ENCODE measurements at places on chromosomes 7 and 10.

DNA sequence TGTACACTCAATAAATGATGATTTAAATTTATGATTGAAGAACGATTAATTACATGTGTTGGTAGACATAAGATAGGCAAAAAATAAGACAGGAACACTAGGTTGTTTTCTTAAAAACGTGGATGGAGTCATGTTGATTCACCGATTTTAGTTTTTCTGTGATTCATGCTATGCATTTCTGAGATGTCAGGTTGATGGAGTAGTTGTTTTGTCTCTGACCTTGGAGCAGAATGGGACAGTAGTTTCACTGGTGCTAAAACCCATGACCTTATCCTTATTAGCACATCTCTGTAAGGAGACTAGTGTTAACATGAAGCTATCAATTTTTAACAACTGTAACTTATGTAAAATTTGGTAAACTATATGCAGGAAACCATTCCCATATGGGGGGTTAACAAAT, 611.6 kb upstream of the FZD8 start:
- DNase-seq, result no peak

DNA sequence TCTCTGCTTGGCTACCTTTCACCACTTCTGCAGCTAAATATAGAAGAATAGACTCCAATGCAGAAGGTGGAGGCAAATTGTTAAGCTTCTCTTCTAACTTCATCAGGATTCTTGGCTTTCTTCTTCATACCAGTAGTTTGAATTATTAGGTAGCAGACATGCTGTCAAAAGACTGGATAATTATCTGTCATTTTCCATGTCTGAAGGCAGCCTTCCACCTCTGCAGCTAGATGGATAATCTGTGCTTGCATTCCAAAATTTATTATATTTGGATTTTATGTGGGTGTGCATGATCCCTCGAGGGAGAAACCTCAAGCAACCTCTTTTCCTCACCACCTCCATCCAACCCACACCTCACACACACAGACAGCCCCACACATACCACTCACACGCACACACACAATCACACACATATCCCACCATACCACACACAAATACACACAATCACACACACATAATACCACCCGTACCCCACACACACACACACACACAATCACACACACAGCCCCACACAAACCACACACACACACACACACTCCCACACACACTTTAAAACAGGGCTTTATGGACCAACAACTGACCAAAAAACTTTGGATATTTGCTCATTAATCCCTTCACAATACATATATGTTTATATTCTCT, 145.0 kb downstream of the C7orf25 start:
- no peak for DNase-seq

DNA sequence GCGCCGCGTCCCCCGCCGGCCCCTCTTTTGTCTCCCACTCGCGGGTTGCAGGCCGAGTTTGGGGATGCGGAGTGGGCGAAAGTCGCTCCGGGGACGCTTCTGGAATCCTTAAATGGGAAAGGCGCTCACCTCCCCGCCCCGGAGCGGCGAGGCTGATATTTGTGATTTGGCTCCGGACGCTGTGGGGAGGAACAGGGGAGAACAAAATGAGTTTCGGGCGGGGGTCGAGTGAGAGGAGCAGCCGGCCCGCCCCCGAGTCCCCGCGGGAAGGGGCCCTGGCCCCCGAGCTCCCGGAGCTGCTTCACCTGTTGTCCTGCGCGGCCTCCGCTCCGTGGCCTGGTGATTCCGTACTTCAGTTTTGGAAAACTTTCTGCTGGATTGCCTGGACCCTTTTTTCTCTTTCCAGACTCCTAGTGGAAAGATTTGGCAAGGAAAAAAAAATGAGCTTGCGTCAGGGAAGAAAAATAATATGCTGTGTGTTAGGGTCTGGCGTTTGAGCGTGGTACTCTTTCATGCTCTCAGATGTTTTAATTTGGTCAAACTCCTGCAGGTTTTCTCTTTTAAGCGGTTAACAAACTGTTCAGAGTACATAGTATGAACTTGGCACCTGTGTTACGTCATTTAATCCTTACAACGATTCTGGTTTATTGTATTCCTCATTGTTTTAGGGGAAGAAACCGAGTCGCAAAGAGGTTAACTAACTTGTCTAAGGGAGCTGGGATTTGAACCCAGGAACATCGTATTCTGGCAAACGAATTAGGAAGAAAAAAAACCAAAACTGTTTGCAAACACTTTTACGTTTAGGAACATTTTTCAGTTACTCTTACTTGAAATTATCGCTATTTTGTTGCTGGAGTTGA, 924 bp downstream of the BMPR1A start:
- DNase-seq, result peak; percentile 36

DNA sequence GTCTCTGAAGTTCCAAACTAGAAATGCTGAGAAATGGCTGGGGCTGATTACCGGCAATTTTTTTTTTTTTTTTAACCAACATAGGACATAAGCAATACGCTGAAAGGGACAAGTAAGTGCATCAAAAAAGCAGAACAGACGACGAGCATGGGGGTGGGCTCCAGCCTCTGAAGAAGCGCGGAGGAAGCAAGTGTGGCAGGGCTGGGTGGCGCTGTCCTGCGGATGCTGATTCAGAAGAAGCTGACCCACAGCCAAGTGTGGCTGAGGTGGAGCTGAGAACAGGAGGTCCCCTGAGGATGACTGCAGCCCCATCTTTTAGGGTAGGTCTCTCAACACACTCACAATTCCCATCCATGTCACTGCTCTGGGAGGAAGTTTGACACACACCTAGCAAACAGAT, 65.6 kb downstream of the CTBP2 start:
- DNase-seq, result no peak

DNA sequence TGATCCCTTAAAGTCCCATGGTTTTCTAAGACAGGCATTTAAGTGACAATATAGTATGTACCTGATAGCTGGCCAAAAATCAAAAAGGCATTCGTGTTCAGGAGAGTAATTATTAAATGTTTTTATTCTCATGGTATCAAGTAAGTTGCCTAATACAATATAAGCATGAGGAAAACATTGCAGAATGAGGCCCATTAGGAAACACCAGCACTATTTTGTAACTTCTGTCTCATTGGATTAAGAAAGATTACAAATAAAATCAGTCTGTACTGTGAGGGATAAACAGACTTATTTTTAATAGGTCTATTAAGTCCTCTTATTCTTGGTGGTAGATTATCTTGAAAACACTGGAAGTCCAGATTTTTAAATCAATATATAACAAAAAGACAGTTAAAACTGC, 110.1 kb downstream of the SNX13 start:
- DNase-seq, result no peak

DNA sequence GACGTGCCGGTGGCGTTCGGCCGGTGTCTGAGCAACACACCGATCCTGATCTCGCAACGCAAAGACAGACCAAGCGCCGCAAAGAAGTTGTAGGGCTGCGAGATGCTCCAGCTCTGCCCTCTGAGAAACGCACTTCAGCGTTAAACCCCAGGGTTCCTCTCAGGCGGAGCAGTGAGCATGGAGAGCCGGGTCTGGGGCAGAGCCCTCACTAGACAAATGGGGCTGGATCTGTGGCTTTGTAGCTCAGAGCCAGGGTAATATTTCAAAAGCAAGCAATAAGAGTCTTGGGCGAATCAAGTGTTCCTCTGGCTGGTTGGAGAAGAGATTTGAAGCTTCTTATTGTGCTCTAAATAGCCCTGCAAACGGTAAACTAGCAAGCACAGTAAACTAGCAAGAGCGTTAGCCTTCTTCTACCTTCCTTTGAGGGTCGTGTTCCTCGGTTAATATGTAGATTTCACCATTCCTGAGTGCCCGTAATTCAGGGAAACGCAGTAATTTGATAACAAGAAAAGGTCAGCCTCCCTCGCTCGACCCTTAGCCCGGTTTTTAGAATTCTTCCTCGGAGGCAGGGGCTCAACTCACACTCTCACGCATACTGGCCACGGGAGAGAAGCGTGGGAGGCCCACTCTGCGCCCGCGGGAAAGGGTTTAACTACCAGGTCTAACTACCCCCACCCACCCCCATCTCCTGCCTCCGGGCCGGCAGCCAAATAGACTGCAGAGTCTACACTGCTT, 6.7 kb downstream of the SKAP2 start:
- no peak for DNase-seq

DNA sequence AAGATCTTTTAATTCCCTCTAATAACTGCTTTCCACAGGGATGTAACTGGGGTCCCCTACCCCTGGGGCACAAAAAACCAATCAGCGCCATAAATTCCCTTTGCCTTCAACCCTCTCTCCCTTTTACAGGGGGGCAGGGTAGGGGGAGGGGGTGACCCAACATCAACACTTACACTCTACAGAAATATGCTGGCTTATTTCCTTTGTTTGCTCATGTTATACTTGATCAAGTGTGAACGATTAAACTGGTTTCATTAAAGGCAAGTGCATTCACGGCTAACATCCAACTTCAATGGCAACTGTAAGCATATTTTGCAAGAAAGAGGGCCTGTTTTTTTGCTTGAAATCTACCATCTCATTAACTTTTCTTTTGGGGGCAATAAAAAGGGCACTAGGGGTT, 2.9 kb downstream of the CTBP2 start:
- no peak for DNase-seq

DNA sequence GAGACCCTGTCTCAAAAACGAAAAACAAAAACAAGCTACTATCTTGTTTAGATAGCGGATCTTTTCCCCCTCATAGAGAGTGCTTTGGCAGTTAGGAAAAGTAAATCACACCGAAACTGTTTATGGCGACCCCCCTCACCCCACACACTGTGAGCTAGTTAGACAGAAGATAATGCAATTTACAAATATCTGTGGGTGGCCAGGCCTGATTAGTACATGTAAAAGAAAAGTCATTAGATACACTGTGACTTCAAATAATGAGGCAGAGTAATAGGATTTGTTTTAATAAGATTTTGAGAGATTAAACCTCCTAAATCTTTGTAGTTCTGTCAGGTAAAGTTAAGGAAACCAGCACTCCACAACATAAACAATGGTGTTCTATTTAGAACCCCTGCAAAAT, 121.1 kb downstream of the ST7 start:
- DNase-seq, result no peak

- no peak for DNase-seq
Measured at GRCh38 chr7:72430531-72430930, 18.4 kb upstream of the CALN1 start.

DNA sequence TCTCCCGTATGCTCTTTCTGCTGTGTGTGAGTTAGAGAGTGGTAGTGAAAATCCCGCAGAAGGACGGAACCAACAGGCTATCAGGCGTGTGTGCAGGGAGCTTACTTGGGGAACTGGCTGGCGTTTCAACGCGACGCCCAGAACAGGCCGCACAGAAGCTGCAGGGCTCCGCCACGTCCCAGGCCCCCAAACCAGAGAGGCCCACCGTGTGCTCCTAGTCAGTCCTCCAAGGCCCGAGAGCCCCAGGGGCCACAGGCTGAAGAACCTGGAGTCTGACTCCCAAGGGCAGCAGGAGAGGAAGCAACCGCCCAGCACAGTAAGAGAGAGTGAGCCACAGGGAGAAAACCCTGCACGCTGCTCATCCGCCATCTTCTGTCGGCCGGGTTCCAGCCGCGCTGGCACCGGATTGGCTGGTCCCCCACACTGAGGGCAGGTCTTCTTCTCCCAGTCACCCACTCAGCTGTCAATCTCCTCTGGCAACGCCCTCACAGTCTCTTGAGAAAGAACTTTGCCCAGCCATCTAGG, 730.6 kb upstream of the VSTM2A start:
- no peak for DNase-seq

GRCh38 chr10:111360260-111360925, 283.6 kb downstream of the ADRA2A start:
- no peak for DNase-seq

- peak; percentile 68 for DNase-seq
Measured at GRCh38 chr7:151232917-151233701, 826 bp downstream of the CHPF2 start.

GRCh38 chr7:37732888-37733287, 49.3 kb downstream of the GPR141 start:
- no peak for DNase-seq

GRCh38 chr10:71007516-71007915, 119.2 kb upstream of the PCBD1 start:
- no peak for DNase-seq

DNA sequence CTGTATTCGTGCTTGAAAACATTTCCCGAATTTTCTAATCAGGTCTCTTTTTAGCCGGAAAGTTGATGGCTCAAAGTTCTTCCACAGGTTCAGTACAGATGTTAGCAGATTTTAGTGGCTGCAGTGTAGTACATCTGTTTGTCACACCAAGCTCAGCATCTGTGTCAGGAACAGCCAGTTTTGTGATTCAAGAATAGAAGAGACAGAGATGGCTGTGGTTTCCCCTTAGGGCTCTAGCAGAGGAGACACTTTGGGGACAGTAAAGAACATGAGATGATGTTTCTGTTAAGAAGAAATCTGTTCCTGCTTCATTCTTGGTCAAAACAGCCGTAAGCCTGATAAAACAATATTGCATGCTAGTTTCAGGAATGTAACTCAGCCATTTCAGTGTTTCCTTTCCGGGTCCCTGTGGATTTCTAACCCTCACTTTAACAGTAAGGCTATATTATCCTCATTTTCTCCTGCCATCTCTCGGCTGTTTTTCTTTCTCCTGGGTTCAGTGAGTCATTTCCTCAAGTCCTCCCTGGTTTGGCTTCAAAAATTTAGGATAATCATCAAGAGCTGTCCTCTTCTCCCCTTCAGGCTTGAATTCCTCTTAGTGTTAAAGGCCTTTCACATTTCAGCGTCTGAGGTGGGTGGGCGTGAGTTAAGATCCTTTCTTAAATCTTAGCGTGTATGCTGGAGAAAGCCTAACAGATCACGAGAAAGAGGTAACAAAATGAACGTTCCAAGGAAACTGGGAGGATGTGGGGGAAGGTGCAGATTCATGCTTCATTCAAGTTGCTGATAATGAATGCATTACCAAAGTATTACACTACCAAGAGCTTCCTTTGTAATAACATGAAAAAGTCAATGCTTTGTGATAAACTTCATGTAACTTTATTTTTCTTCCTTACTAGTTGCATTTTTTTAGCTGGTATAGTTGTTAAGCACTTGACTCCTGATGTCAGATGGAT, 37.1 kb upstream of the BICC1 start:
- no peak for DNase-seq

DNA sequence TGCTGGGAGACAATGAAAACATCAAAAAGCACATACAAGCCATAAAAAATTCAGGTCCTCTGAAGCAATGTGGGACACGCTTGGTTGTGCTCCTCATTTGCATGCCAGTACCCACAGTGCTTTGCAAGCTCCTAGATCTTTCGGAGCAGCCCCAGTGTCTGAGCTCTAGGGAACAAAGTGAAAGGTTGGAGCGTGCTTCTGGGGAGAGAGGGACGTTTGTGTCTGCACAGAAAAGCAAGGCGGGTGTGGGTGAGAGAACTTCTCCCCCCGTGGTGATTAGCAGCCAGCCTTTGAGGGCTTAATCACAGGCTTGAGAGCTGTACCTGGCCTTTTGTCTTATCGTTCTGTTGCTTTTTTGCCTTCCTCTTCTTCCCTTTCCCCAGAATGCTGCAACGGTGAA, 76.7 kb upstream of the HABP2 start:
- no peak for DNase-seq
